ENCODE measurements at places on chromosomes 3 and 15. TPM values are rescaled to one million over a fixed set of nuclear protein-coding genes. Genes with fewer than 3 reads are reported as not detected.

- no peak for DNase-seq
These were observed 68.2 kb upstream of the CORO2B start for GRCh38 chr15:68510558-68510957.

DNA sequence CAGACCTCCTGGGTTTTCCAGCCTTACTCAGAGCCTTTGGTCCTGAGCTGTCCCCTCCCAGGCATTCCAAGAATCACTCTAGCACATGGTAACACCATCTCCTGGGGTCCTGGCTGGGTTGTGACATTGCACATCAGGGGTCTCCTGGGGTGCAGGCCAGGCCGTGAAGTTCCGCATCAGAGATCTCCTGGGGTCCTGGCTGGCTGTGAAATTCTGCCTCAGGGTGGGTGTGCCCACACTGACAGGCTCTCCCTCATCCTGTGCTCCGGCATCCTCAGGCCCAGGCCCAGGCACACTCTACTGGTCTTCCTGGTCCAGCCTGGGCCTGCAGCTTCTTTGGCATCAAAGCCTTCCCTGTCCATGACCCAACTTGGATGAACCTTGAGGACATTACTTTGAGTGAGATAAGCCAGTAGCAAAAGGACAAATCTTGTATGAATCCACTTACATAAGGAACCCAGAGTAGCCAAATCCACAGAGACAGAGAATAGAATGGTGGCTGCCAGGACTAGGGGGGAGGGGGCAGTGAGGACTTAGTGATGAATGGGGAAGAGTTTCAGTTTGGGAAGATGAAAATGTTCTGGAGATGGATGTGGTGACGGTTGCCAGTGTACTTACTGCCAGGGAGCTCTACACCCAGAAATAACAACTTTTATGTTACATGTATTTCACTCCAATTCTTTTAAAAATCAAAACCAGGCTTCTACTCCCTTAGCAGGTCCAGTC, 49.1 kb upstream of the KLF13 start:
- no peak for DNase-seq

- DNase-seq = no peak
These were observed 155.0 kb downstream of the DUT start for GRCh38 chr15:48486228-48486627.

DNA sequence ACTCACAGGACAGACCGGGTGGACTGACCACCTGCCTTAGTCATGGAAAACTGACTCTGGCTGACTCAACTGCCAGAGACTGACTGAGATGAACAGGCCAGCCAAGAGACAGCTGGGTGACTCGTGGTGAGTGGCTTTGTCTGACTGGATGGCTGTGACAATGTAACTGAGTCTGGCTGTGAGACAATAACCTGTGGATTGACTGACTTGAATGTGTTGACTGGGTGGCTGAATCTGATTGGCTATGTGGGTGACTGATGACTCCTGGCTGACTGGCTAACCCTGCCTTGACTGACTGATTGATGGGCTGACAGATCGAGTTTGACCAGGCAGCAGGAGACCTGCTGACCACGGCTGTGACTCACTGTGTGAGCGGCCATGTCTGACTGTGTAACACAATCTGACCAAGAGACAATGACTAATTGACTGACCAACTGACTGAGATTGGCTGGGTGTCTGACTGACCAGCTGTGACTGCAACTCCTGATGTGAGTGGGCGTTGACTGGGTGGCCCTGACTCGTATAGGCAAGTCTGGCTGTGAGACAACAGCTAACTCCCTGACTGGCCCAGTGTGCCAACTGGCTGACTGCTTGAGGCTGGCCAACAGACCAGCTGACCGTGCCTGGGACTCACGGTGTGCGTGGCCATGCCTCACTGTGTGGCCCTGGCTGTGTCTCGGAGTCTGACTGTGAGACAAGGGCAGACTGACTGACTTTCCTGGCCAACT, 509.1 kb downstream of the SHQ1 start:
- peak; percentile 69 for DNase-seq

GRCh38 chr15:100918690-100919480, at the start of gene LRRK1:
LRRK1 (plus strand) TSS chr15:100919357; CDS start chr15:100924633, 5,276 bp downstream.
- DNase-seq = peak; percentile 89

- DNase-seq = no peak
These were observed 138.1 kb downstream of the MAP2K5 start for GRCh38 chr15:67680641-67681040.

DNA sequence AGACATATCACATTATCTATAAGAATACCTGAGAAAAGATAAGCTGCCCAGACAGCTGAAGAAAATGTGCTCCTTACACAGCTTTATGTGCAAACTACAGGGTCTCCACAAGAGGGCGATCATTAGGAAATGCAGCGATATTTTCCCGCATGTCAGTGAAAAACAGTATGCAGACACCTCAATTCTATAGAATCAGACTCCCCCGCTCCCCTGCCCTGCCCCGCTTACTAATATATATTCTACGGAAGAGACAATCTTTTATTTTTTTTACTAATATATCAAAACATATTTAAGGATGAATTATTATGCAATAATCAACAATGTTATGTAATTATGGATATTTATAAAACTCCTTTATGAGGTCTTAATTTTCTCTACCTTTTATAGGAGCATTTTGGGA, 681.3 kb downstream of the ROBO1 start:
- peak; percentile 48 for DNase-seq

DNA sequence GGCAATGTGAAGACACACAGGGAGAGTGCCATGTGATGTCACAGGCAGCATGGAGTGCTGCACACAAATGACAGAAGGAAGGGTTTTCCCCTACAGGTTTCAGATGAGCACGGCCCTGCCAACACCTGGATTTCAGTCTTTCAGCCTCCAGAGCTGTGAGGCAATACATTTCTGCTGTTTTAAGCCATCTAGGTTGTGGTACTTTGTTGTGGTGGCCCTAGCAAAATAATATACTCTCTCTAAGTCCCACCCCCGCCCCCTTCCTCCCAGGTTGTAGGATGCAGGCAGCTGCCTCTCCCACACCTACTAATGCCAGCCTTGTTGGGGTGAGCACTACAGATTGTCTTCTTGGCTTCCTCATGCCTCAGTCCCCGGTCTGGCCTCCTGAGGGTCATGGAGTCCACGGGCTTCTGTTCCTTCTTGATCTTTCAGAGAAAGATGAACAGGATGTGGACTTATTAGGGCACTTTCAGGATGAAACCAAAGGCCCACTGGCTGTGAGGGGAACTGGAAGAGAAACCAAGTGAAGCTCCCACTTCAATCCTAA, 180.0 kb downstream of the CD47 start:
- no peak for DNase-seq

DNA sequence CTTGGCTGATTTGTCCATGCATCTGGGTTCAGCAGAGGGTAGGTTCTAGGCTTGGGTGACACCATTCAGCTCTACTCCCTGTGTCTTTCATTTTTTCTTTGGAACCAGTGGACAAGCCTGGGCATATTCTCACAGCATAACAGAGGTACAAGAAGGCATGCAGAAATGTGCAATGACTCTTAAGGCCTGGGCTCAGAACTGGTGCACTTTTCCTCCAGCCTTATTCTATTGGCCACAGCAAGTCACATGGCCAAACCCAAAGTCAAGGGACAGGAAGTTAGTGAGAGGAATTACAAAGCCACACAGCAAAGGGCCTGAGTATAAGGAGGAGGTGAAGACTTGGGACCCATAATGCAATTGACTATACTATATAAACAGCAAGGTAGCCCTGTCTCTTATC, 200.9 kb upstream of the CTDSPL start:
- no peak for DNase-seq

DNA sequence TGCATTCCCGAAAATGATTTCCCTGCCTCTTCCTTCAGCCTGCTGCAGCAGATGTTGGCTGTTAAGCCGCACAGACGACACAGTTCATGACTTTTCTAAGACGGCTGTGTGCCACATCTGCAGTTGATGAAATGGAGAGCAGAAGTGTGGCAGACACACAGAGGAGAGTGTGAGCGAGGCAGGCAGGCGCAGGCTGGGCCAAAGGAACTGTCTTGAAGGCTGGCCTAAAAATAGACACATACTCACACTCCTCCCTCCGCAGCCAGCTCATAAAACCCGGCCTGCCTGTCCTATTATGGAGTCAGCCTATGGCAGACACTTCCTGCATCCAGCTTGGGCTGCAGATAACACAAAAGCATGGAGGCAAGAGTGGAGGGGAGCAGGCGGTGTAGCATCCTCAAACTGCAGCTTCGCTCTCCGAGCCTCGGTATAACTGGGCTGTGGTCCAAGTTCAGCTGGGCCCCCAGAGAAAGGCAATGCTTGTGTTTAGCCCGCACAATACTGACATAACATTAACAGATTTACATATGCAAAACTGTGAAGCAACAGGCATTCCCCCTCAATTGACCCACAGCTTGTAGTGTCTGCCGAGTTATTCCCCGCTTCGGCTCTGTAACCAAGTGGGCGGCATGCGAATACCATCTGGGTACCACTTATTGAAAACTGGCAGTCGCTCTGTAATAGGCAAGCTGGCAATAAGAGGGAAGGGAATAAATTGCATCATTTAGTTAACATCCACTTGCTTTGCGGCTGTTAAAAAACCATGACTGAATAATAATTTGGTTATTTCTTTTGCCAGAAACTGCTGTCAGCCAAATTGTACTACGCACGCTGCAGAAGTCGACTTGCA, 40.8 kb downstream of the FOXP1 start:
- DNase-seq = peak; percentile 89

RTP3 gene
- not detected for polyA plus RNA-seq

DNA sequence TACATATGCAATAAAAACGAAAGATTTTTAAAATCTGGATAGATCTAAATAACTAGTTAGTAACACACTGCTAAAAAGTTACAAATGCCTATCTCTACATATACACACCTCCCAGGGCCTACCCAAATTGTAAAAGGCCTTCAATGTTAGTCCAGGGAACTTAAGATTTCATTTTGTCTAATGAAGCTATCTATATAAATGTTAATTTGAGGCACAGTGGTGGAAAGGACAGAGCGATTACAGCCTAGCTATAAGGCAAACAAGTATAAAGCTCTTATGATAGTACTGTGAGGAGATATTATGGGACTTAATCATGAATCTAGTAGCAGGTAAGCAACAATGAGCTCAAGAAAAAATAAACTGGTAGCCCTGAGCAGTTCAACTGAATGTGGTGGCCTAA, 101.7 kb downstream of the STAG1 start:
- DNase-seq = no peak

TEX55 gene
- not detected for polyA plus RNA-seq

GRCh38 chr3:171458071-171458863, 1.9 kb downstream of the TNIK start:
- DNase-seq = peak; percentile 23

TMEM108 gene
- polyA plus RNA-seq = 16.3 TPM

GRCh38 chr3:193895409-193895808, 240.5 kb upstream of the HES1 start:
- DNase-seq = no peak

NISCH gene
- polyA plus RNA-seq = 62.2 TPM

PRSS50 gene
- 0.15 TPM for polyA plus RNA-seq

- no peak for DNase-seq
These were observed 88.5 kb upstream of the LRRFIP2 start for GRCh38 chr3:37262816-37263393.

- DNase-seq = peak; percentile 34
These were observed 124.7 kb upstream of the RAD18 start for GRCh38 chr3:9087831-9088413.

- DNase-seq = no peak
These were observed 317.6 kb upstream of the TGFBR2 start for GRCh38 chr3:30288830-30289229.

GRCh38 chr3:118408431-118408830, 626.2 kb downstream of the IGSF11 start:
- DNase-seq = no peak

GRCh38 chr3:68007621-68008226, 353.3 kb upstream of the SUCLG2 start:
- DNase-seq = no peak

JAGN1 gene
- polyA plus RNA-seq = 29.6 TPM

- DNase-seq = peak; percentile 12
These were observed 39.9 kb upstream of the BDH1 start for GRCh38 chr3:197595470-197596185.

Data from muscle of back (tissue), 13 donors.